ENCODE measurements at places on chromosomes 16 and 17.

GRCh38 chr17:5446786-5447185 lies 7.8 kb upstream of the C1QBP start:
- DNase-seq = no peak

DNA sequence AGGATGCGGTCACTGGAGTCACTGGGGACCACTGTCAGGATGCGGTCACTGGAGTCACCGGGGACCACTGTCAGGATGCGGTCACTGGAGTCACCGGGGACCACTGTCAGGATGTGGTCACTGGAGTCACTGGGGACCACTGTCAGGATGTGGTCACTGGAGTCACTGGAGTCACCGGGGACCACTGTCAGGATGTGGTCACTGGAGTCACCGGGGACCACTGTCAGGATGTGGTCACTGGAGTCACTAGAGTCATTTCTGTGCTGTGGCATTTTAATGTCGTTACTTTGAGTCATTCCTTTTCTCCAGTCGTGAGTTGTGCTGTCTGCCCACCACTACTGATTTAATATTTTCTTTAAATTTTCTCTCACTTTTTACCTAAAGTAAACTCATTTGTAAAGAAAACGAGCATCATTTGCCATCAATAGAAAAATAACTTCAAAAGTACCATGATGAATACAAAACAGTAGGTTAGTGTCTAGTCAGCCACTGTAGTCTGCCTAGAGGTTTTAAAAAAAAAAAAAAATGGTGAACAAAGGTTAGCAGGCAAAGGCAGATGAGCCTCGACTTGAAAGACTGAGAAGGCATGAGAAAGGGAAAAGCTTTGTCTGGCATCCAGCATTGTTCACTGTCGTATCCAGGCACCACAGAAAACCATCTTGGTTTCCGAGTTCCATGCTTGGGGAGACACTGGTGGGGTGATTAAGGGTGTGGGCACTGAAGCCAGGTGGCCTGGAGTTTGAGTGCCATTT lies 346.6 kb downstream of the SNX29 start:
- DNase-seq = peak; percentile 27

GRCh38 chr16:88533932-88534637 lies 36.1 kb upstream of the ZC3H18 start:
- DNase-seq = peak; percentile 79

- DNase-seq = peak; percentile 71
Observed at GRCh38 chr16:89700649-89701424, 668 bp downstream of the SPATA2L start.

DNA sequence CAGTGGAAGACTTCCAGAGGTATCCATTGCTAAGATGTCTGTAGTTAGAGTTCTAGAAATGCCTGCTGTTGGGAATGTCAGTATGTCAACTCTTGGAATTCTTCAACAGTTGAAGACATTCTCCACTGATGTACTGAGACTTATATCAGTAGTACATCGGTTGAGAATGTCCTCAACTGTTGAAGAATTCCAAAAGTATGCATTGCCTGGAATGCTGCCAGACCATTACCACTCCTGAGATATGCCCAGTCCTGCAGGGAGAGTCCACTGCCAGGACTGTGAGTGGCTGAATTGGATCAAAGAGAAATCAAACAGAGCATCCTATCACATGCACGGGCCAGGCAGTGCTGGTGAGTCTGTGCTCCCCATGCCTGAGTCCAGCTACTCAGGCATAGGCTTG lies 42.0 kb downstream of the IL21R start:
- DNase-seq = peak; percentile 61

- DNase-seq = no peak
Observed at GRCh38 chr16:56075732-56076388, 115.4 kb upstream of the GNAO1 start.

DNA sequence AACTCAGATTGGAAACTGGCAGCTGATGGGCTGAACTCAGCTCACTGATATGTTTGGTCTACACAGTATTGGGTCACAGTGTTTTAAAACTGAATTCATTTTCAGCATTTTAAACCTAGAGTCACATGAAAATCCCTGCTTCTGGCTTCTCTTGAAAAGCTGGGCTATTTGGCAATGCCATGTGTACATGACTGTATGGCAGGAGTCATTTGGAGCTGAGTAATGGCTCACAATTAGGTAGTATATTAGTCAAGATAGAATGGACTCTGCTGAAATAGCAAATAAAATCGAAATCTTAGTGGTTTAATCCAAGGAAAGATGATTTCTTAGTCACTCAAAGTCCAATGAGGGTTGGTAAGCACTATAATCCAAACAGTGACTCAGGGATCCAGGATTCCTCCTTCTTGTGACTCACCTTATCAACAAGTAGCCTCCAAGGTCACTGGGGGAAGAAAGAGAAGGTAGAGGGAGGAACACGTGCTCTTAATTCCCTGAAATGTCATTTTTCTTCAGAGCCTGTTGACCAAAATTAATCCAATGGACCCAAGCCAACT lies 13.9 kb upstream of the PMP22 start:
- DNase-seq = peak; percentile 94

DNA sequence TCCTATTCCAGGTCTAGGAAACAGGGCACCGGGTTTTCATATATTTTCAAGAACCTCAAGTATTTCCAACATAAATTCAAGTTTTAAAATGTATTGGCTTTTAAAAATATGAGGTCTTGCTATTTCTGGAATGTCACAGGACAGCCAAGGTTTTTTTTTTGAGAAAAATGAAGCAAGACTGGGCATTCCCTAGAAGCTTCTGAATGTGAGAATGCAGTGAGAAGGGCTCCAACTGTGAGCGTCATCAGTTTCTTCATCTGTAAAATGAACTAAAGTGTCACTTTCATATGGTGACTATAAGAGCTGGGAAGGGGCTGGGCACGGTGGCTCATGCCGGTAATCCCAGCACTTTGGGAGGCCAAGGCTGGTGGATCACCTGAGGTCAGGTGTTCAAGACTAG lies 455.8 kb upstream of the MAF start:
- no peak for DNase-seq

DNA sequence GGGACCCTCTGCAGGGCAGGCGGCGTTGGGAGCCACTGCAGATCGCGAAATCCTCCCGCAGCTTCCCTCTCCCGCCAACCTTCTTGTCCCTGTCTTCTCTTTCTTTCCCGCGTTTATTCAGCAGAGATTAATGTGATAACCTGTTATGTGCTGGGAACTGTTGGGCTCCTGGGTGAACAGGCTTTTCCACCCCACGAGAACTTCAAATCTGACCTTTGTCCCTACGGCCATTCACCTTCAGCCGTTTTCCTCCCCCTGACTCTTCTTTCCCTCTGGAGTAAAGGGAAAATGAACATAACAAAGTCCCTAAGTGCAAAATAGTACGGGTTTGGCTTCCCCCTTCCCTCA lies 15.2 kb upstream of the KPNA2 start:
- no peak for DNase-seq

GRCh38 chr16:88070341-88070740 lies 119.1 kb downstream of the BANP start:
- DNase-seq = no peak

- DNase-seq = no peak
Observed at GRCh38 chr17:37284191-37284590, 91.6 kb upstream of the C17orf78 start.

- no peak for DNase-seq
Observed at GRCh38 chr17:50562242-50563091, 2.0 kb downstream of the CACNA1G start.

- peak; percentile 70 for DNase-seq
Observed at GRCh38 chr17:66676421-66676820, 158.5 kb upstream of the CACNG5 start.

DNA sequence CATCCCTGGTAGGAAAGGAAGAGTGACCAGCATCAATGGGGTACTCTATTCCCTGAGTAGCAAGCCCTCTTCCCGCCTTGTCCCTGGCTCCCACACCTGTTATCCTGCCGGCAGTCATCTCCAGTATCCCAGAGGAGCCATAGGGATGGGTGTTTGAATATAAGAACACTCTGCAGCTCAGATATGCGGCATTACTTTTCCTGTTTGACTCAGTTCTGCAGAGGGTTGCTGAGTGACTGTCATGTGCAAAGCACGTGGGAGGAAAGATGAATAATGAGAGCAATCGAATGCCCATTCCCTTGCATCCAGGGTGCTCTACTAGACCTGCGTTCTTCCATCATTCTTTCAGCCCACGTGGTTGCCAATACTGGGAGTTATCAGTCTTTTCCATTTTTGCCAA lies 115.1 kb downstream of the PRKCB start:
- no peak for DNase-seq

GRCh38 chr17:61294286-61294685 lies 105.4 kb upstream of the TBX2 start:
- peak; percentile 18 for DNase-seq

DNA sequence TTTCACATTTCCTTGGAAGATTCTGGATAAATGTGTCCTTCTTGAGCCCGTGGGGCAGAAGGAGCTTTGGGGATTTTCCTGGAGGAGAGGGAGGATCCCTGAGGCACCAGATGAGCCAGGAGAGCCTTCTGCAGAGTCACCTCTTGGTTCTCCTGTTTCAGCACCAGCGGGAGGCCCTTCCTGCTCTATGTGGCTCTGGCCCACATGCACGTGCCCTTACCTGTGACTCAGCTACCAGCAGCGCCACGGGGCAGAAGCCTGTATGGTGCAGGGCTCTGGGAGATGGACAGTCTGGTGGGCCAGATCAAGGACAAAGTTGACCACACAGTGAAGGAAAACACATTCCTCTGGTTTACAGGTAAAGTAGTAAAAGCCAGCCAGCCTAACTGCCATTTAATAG lies 77.1 kb downstream of the ARSG start:
- no peak for DNase-seq

- DNase-seq = no peak
Observed at GRCh38 chr16:56842133-56842532, 22.9 kb upstream of the SLC12A3 start.

- no peak for DNase-seq
Observed at GRCh38 chr17:3613124-3613523, 3.9 kb upstream of the TRPV1 start.
